GM04503 (cell line): ENCODE measurements at places on chromosomes 7 and 10.
A peak's percentile ranks its signal among the peaks of the same experiment; 100 is the strongest.

- no peak for DNase-seq
These were observed 692 bp downstream of the IGFBP1 start for GRCh38 chr7:45888993-45889366.

DNA sequence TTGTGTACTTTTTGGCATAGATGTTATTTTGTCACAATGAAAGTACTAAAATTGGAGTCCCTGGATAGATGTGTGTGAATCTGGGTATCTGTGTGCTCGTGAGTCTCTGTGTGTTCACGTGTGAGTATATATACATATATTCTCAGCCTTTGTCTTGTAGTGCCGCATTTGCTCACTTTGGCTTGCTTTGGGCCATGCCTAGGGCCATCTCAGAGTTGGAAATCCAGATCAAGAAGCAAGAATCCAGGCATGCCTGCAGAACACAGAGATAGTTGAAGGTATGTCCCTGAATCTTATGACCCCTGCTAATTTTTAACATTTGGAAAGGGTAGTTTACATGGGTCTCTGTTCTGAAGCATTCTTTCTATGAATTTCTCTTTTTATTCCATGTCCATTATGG is 208.7 kb downstream of the PHTF2 start:
- no peak for DNase-seq

DNA sequence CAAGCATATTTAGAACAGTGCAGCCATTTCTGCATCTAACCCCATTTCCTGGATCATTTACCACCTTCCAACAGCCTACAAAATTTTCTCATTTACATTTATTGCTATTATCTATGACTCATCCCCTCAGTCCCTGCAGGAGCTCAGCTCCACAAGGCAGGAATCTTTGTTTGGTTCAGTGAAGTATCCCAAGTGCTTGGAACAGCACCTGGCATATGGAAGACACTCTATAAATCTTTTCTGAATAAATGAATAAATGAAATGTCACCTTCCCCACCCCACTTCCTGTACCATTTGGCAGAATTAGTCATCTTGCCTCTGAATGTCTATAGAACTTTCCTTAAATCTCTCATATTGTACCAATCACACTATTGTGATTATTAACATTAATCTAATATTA is 110.7 kb downstream of the HIP1 start:
- DNase-seq, result no peak

- DNase-seq, result no peak
These were observed 12.3 kb downstream of the COL26A1 start for GRCh38 chr7:101374990-101375389.

DNA sequence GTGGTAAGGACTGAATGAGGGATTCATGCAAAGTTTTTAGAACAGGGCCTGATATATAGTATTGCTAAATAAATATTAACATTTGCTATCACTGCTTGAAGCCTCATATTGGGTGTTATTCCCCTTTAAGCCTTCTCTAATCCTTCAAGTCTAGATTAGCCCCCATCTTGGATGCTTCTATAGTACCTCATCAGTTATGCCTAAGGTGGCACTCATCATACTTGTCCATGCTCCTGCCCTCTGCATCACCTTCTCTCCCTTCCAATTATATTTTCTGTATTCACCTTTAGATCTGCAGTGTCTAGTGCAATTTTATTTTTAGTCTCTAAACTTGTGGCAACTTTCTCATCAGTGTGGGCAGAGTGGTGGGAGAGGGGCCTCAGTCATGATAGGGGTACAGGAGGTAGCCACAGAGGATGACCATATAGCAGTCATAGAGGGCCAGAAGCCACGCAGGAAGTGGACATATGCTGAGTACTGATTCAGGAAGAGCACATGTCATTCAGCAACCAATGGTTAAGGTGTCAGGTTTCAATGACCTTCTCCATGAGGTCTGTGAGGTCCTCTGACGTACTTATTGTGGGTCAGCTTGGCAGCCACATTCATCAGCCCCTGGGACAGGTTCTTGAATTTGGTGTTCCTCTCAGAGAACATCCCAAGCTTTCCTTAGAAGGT is 2.5 kb downstream of the ENTPD1 start:
- no peak for DNase-seq

GRCh38 chr7:44858161-44858560 is 10.3 kb upstream of the H2AZ2 start:
- no peak for DNase-seq

GRCh38 chr7:130960208-130960988 is 226.4 kb upstream of the KLF14 start:
- peak; percentile 97 for DNase-seq

GRCh38 chr7:33357846-33358245 is 228.5 kb downstream of the BBS9 start:
- no peak for DNase-seq

- DNase-seq, result no peak
These were observed 38.0 kb downstream of the R3HCC1L start for GRCh38 chr10:98172495-98172894.

GRCh38 chr7:21318916-21319270 is 109.0 kb upstream of the SP4 start:
- no peak for DNase-seq

GRCh38 chr7:70620333-70621055 is 511.4 kb upstream of the GALNT17 start:
- DNase-seq, result no peak

- DNase-seq, result no peak
These were observed 251.5 kb downstream of the TRIL start for GRCh38 chr7:28706584-28706983.

GRCh38 chr10:84966708-84967441 is 638.5 kb downstream of the CCSER2 start:
- DNase-seq, result no peak

GRCh38 chr7:93646538-93646937 is 72.0 kb upstream of the CALCR start:
- DNase-seq, result no peak

DNA sequence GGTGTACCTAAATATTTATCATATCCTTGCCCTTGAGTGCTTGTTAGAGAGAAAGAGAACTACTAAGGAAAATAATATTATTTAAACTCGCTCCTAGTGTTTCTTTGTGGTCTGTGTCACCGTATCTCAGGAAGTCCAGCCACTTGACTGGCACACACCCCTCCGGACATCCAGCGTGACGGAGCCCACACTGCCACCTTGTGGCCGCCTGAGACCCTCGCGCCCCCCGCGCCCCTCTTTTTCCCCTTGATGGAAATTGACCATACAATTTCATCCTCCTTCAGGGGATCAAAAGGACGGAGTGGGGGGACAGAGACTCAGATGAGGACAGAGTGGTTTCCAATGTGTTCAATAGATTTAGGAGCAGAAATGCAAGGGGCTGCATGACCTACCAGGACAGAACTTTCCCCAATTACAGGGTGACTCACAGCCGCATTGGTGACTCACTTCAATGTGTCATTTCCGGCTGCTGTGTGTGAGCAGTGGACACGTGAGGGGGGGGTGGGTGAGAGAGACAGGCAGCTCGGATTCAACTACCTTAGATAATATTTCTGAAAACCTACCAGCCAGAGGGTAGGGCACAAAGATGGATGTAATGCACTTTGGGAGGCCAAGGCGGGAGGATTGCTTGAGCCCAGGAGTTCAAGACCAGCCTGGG is 11.4 kb downstream of the SERPINE1 start:
- peak; percentile 83 for DNase-seq

DNA sequence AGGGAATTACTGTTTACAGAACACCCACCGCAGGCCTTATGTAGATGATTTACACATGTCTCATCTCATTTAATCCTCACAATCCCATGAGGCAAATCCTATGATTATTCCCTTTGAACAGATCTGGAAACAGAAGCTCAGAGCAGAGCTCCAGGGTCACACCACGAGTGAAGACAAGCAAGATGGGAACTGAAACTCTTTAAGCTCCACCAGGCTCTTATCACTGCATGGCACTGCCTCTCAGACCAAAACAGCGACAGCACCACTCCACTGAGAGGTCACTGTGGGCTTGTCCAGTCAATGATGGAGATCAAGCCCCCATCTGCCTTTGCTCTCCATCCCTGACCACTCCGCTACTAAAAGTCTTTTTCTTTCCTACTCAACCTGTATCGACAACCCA is 5.9 kb downstream of the GRID1 start:
- no peak for DNase-seq

DNA sequence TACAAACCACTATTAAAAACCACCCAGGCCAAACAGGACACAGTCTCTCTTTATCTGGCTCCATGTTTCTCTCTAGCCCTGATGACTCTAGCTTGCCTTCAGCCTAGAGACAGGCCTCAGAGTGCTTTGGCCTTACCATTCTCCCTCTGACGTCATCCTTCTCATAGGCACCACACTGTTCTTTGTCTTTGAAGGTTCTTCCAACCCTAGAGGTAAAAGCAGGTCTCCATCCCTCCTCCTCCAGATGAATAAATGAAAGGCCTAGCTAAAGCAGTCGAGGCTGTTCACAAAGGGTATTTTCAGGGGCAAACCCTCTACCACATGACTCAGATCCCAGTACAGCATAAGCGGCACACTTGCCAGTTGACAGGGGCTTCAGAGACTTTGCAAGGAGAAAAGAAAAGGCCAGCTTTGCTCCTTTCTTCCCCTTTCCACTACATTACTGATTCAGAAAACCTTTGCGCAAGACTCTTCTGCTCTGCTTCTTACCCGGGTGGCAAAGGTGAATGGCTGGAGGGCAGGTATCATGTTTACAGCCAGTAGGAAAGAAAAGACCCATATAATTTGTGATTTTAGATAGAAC is 14.8 kb downstream of the NFE2L3 start:
- DNase-seq, result no peak

DNA sequence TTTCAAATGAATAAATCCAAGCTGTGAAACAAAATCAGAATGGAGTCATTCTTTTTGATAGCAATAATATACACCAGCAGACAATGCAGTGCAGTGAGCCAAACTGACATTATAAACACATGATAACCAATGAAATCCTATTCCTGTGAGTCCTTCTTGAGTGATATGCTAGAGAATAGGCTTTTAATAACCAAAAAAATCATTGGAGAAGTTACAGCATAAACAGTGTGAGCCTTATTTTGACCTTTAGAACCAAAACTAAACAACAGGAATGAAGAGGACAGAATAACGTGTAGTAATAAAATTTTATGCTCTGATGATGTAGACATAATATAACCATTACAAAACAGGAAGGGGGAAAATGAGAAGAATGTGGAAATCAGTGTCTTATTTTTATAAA is 8.7 kb downstream of the HUS1 start:
- DNase-seq, result no peak

- no peak for DNase-seq
These were observed 287.8 kb downstream of the WDR11 start for GRCh38 chr10:121138918-121139317.

DNA sequence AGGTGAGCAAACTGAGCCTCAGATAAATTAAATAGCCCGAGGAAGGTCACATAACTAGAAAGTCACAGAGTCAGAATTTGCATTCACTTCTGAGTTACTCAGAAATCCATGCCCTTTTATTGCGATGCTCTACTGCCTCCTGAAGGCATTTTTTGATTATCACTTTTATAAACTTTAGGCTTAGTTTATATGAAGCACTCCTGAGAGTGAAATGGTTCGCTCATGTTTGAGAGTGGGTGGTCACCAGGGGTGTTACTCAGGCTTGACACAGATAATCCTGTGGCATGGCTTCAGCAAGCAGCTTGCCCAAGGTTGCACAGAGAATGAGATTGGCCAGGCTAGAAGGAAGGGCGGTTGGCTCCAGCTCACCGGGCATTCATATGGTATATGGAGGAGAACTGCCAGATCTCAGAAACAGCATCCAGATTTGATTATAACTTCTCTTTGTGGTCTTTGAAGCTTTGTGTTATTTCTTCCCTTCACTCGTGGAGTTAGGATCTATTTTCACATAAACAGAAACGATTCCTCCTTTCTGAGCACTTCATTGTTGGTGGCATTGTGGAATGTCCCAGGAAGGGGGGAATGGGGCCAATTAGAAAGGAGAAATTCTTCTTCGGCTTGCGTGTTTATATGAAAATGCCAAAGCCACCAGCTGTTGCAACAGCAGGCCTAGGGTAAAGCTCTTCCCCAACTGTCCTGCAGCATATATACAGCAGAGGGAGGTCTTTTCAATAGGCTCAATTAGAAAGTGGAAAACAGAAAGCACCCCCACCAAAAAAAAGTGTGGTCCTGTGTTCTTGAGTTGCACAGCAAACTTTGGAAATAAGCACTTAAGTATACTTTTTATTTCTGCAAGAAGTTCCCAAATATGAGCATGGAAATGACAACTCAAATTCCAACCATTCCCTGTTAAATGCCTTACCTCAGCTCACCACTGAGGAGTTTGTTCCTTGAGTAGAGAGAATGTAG is 628.8 kb downstream of the SUGCT start:
- peak; percentile 64 for DNase-seq

GRCh38 chr10:133034092-133034491 is 53.6 kb upstream of the ADGRA1 start:
- DNase-seq, result no peak

GRCh38 chr7:17392846-17393245 is 94.4 kb downstream of the AHR start:
- DNase-seq, result peak; percentile 87

GRCh38 chr7:66597461-66597860 is 31.2 kb upstream of the KCTD7 start:
- DNase-seq, result no peak

- DNase-seq, result no peak
These were observed 237.6 kb downstream of the KCNMA1 start for GRCh38 chr10:77400033-77400432.

GRCh38 chr10:122516734-122517133 is 43.8 kb upstream of the DMBT1 start:
- no peak for DNase-seq

DNA sequence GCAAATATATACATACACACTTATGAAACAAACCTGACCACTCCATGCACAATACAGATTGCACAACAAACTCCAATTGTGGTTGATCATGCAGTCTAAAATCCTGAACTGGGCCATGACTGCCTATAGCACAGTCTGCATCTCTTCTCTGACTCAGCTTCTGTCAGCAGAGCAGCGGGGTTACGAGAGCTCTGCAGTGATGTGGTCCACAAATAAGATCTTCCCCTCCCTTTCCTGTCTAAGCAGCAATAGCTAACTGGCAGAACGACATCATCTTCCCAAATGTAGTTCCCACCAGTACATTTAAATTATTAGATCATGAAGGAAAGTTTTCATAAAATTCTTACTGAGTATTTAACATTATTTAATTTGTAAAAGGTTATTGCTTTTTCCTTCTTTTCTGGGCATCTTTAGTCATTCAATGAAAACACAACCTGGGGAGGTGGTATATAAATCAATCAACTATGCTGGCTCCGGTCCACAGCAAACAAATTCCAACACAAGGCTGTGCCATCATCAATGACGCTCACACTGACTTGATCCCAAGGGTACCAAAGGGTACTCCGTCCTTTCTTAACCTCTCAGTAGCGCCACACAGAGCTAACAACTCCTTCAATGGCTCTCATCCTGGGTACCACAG is 17.1 kb downstream of the ARHGAP21 start:
- peak; percentile 74 for DNase-seq

DNA sequence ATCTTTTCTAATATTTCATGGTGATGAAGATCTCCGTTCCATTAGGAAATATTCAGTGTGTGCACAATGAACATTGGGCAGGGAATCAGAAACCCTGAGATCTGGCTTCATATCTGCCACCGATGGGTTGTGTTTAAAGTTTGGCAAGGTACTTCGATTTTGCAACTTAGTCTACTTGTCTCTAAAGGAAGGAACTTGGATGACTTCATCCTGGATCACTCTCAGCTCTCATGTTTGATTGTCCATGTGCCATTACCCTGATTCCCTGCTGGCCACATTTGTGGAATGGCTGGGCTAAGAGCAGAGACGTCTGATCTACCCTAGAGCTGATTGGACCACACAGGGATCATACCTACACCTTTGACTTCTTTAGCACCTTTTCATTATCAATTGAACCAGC is 177.0 kb upstream of the KMT2E start:
- DNase-seq, result no peak
